ENCODE measurements at places on chromosomes 6 and 20.

DNA sequence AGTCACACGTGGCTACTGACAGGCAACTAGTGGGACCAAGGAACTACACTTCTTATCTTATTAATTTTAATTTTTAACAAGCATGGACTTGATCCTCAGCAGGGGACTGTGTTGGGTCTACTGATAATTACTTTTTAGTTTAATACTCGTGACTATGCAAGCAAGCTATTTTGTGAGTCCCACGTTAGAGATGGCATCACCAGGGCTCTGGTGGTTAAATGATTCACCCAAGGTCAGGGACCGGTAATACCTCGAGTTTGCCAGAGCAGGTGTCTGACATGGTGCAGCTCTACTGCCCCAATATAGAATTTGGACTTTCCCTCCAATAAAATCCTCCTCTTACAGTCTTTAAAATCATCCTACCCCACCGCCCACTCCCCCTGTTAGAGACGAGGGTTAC is 98.6 kb upstream of the RIN2 start:
- DNase-seq = no peak

DNA sequence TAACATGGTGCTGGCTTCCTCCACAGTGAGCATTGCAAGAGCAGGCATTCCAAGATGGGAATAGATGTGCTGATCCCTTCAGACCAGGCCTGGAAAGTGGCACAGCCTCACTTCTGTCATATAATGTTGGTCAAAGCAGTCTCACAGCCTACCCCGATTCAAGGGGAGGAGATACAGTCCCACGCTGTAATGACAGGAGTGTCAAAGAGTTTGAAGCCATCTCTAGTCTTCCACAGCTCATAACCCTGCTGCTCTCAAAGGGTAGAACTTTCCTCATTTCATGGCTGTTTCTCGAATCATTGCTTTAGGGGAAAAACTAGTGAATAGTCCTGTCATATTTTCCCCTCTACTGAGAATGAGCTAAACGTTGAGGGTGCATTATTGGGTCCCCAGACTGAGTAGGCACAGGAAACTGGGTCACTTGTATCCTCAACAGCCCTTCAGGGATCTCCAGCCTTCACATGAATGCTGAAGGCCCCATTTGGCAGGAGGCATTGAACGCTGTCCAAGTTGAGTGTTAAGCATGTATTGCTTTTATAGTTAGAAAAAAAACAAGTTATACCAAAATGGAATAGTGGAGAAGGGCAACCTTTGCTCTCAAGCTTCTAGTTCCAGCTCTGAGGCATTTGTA is 27.3 kb downstream of the DTD1 start:
- DNase-seq = no peak

- no peak for DNase-seq
These were observed 53.1 kb upstream of the VSX1 start for GRCh38 chr20:25135031-25135430.

DNA sequence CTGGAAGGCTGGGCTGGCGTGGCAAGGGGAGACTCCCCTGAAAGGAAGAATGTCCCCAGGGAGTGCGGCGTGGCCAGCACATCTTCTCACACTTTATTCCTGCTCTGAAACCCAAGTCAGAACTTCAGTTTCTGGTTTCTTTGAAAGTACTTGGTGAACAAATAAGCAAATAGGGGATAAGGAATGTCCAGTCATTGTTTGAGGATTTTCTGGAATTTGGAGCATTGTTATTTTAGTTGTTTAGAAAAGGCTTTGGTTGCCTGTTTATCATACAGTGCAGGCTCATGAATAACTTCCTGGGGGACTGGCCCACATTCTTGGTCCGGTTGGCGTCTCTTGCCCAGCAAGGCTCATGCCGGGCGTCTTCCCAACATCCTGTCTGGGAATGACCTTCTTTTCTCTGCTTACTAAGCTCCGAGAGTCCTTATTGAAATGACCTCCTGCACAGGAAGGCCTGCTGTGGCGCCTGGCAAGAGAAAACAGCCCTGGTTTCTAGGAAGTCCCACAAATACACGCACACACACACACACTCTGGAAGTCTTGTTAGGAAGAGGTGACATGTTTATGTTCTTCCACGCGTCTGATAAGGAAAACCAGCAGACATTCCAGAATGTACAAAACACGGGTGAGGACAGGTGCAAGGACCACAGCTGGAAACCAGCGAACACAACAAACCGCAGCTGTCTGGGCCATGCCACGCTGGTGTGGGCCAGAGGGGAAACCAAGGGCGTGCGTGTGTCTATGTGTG is 71.9 kb downstream of the TMEM170B start:
- peak; percentile 68 for DNase-seq

DNA sequence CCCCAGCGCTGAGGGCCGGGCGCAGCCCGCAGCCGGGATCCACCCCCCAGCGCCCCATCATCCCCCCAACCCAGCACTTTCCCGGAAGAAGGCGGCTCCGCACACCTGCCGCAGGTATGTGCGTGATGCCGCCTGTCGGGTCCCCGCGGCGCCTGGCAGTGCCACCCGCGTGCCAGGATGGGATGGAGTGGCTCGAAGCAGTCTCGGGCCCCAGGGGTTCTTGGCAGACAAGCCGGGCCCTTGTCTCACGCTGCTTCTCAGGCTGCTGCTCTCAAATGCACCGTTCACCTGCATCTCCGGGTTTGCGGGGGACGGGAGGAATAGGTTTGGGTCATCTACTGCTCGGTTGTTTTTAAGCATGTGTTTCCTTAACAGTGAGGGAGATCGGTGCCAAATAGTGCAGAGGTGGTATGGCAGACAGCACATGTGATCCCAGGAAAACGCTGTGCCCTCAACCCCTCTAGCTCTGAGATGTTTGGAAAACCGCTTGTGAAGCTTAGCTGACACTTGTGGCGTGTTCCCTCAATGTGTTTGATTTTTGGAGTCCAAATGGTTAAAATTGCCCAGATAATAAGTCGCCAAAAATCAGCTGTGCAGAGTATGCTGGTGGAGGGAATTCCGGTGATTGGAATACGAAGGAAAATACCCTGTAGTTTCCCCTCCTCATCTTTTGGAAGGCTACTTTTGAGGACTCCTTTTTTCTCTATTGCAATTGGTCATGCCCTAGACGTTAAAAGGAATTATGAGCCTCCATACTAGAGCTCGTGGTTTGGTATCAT is 926 bp downstream of the MYLIP start:
- DNase-seq = peak; percentile 51

DNA sequence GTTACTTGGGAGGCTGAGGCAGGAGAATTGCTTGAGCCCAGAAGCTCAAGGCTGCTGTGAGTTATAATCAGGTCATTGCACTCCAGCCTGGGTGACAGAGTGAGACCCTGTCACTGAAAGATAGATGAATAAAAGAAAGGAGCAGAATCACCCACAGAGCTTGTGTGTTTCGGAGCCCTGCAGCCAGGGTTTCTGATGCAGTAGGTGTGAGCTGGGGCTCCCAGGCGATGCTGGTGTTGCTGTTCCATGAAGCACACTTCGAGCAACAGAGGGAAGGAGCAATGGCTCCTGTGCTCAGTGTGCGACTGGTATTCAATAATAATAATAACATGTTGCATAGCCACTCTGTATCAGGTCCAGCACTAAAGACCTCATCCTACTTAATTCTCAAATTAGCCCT is 197.5 kb upstream of the CST7 start:
- DNase-seq = no peak

DNA sequence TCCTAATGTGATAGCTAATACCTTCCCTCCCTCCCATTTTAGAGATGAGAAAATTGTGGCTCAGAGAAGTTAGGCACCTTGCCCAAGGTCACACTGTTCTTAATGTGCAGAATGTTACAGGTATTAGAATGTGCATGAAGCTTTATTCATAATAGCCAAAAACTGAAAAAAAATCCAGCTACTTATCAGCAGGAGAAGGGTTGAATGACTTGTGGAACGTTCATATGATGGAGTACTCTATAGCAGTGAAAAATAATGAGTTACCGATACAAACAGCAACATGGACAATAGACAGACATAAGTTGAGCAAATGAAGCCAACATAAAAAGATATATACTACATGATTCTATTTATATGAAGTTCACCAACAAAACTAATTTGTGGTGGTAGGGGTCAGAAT is 37.7 kb upstream of the ZFAND3 start:
- no peak for DNase-seq

DNA sequence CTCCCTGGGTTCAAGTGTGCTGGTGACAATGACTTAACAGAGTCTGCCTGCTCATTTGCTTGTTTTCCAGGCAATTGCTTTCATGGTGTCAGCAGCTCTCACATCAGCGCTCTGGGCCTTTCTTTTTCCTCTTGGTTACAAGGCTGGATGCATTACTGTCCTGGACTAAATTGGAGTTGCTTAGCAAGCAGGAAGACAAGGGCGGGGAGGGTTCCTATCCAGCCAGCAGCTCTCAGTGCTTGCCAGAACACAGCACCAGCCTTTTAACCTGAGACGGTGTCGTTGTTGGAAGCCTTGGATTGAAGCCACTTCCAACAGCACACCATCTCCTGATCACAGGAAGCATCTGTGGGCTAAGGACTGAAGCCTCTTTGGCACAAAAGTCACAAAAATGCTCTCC is 606.9 kb downstream of the CDH26 start:
- no peak for DNase-seq

- DNase-seq = no peak
These were observed 5.9 kb downstream of the RNASET2 start for GRCh38 chr6:166950443-166950821.

DNA sequence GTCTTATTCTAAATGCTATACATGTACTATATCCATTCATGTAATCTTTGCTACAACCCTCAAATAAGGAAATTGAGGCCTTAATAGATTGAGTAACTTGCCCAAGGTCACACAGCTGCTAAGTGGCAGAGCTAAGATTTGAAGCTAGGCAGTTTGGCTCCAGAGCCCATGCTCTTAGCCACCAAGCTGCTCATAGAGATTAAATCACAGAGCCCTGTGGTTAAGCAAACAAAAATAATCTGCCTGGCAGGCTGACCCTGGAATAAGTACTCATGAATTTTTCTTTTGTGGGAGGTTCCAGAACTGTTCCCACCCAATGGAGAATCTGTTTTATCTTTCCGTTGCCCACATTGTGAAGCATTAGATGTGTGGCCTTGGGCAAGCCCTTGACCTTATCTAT is 7.4 kb downstream of the AAR2 start:
- no peak for DNase-seq

- no peak for DNase-seq
These were observed 511.8 kb upstream of the ID4 start for GRCh38 chr6:19325335-19325789.

DNA sequence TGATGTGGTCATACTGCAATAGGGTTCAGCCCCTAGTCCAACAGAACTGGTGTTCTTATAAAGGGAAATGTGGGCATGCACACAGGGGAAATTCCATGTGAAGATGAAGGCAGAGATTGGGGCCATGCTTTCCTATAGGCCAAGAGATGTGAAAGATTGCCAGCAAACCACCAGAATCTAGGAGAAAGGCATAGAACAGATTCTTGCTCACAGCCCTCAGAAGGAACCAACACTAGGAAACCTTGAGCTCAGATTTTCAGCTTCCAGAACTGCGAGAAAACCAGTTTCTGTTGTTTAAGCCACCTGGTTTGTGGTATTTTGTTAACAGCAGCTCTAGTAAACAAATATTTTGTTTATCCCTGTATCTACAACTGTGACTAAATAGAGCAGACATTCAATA is 197.6 kb upstream of the CITED2 start:
- no peak for DNase-seq

- no peak for DNase-seq
These were observed 174.4 kb downstream of the SYNE1 start for GRCh38 chr6:152462716-152463115.

GRCh38 chr6:168229368-168229752 is 90.2 kb downstream of the DACT2 start:
- DNase-seq = no peak

GRCh38 chr6:15439410-15440025 is 193.6 kb downstream of the JARID2 start:
- DNase-seq = peak; percentile 83

- DNase-seq = no peak
These were observed 73.3 kb downstream of the OPRM1 start for GRCh38 chr6:154112181-154112809.

DNA sequence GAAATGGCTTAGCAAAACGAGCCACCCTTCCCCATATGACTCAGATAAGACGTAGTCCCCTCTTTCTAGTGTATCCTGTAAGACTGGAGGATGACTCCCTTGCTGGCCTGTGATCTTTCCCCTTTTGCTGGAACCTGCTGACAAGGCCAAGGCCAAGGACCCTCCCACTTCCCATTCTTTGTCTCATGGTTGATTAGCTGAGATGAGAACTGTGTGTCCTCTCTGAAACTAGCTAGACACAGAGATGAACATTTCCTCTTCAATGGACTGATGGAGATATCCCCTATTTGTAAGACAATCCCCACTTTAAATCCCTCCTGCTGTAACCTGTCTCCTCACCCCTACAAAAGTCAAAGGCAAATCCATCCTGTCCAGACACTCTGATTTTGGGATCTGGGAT is 33.4 kb upstream of the SCRT2 start:
- DNase-seq = peak; percentile 29

- DNase-seq = no peak
These were observed 81.7 kb upstream of the NNAT start for GRCh38 chr20:37439223-37439933.

- DNase-seq = no peak
These were observed 1.5 kb downstream of the EBF4 start for GRCh38 chr20:2694008-2694471.

- no peak for DNase-seq
These were observed 81.6 kb downstream of the KCNB1 start for GRCh38 chr20:49400904-49401303.

DNA sequence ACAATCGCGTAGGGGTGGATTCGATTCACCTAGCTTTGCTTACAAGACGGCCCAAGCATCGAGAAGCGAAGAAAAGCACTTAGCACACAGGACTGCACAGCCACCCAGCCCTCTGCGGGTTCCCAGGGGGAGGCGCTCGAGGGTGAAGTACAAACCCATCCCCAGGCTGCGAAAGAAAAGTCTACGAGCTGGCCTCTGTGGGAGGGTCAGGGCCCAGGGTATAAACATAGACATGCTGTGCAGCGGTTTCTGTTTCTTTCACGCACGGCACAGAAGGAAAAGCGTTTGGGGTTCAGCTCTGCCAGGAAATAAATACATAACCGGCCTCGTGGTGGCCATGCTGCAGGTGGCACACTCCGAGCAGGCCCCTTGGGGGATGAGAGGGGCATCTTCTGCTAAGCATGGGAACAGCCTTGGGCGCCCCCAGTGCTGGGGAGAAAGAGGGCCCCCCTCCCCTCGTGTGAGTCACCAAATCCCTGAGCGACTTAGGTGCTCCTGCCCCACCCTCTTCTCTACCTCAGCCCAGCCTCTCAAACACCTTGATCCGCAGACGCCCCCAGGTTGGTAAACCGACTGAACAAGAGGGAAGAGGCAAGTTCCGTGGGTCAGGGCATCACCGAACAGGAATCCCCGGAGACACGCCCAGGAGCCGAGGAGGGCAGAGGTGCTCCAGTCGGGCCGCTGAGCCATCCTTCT is 91.6 kb upstream of the RIPOR2 start:
- no peak for DNase-seq

GRCh38 chr6:25655723-25656122 is 3.7 kb downstream of the SCGN start:
- no peak for DNase-seq

- peak; percentile 53 for DNase-seq
These were observed 105.4 kb downstream of the PERP start for GRCh38 chr6:138001750-138002349.
